GM12878 (cell line): ENCODE measurements at places on chromosomes 11 and 22. TPM values are rescaled to one million over a fixed set of nuclear protein-coding genes. Genes with fewer than 3 reads are reported as not detected.

The OR2D2 gene
- total RNA-seq: not detected in 2 replicates

The CABP4 gene
- 0.41 and 0.69 TPM in 2 replicates for total RNA-seq

The INPP5J gene
- total RNA-seq: 1.9 and 2.6 TPM in 2 replicates

- DNase-seq: no peak
- no peak overlapping the region for H3K4me3 ChIP-seq
- no peak overlapping the region for H3K27ac ChIP-seq
- H3K4me1 ChIP-seq: peaks cover 15% of the 10 kb centered on the region
- H3K36me3 ChIP-seq: no peaks in the 10 kb centered on the region
These were observed 42.2 kb downstream of the UBASH3B start for GRCh38 chr11:122697636-122698167.

DNA sequence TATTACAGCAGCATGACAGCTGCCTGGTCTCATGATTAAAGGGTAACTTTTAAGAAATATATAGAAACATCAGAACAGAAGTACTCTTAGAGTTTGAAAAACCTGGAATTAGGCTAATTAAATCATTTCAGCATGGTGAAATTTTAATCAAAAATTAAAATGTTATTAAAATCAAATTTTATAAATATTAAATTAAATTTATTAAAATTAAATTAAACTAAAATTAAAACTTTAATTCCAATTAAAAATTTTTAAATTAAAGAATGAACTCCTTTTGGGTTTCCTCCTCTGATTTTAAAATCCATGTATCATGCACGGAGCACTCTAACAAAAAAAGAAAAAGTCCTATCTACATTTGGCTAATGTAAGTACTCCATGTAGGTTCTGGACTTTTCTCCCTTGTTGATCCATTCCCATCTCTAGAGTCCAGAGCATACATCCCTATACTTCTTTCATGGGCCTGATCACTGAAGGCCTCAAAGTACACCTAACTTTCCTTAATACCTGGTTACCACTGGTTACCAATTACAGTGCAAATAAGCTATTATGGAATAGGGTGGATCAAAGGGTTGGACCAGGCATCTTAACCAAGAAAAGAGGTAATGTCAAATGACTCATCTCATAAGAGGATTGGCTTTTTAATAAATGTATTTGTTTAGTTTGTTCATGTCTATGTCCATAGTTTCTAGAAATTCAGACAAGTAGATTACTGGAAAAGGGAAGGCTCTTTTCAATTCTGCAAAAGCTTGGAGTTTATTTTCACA, 48.4 kb upstream of the MUC15 start:
- no peaks in the 10 kb centered on the region for H3K36me3 ChIP-seq
- H3K4me1 ChIP-seq: no peaks in the 10 kb centered on the region
- no peak overlapping the region for H3K4me3 ChIP-seq
- H3K27ac ChIP-seq: no peak overlapping the region
- no peaks in the 10 kb centered on the region for H3K27me3 ChIP-seq

DNA sequence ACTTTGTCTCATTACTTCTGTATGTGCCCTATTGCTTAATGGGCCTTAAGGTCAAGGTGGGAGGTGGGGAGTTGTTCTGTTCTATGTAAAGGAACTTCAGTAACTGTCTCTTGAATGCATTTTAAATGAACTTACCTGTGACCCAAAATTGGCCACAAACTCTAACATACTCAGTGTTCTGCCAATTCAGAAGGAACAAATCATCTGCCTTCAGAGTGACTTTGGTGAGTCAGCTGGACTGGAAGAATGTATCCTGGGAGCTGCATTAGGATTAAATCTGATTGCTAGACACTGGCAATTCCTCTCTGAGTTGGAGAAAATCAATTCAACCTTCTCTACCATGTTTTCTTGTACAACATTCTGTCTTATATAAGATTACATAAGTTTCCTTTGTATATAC, 1104.8 kb downstream of the DLG2 start:
- no peaks in the 10 kb centered on the region for H3K27me3 ChIP-seq
- H3K4me3 ChIP-seq: no peak overlapping the region
- H3K36me3 ChIP-seq: no peaks in the 10 kb centered on the region
- H3K4me1 ChIP-seq: no peaks in the 10 kb centered on the region
- no peak for DNase-seq
- no peak overlapping the region for H3K27ac ChIP-seq

- peaks cover 12% of the 10 kb centered on the region for H3K27me3 ChIP-seq
- no peak for DNase-seq
- H3K4me1 ChIP-seq: no peaks in the 10 kb centered on the region
- no peak overlapping the region for H3K27ac ChIP-seq
- H3K4me3 ChIP-seq: no peak overlapping the region
These were observed 895 bp downstream of the TEAD1 start for GRCh38 chr11:12674936-12675696.

GRCh38 chr11:74820763-74821162, 72.1 kb downstream of the RNF169 start:
- no peak for DNase-seq
- no peaks in the 10 kb centered on the region for H3K4me1 ChIP-seq
- no peak overlapping the region for H3K27ac ChIP-seq

DNA sequence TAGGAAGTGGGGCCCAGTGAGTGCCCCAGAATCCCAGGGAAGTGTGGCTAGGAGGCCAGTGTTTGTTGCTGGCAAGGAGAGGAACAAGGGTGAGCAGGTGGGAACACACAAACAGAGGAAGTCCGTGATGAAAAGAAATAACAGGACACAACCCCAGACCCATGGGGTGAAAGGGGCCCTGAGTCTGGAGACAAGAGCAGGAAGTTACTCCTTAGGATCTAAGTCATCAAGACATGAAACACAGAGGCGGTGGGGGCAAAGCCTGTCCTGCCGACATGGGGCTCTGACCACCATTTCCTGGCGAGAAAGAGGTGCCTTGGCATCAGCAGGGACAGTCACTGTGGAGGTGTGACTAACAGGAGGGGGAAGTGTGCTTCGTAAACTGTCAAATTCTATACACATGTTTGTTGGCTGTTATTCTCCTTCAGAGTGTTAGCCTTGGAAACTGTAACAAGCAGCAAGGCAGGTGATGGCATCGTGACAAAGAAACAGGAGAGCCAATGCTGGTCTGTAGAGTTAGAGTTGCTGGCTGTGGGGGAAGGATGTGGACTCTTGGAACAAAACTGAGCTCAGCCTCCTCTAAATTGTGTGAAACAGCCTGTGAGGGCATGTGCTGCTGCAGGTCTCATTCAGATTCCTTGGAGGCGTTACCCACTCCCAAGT, 21.7 kb downstream of the CHST1 start:
- no peak for DNase-seq
- no peak overlapping the region for H3K4me3 ChIP-seq
- H3K36me3 ChIP-seq: no peaks in the 10 kb centered on the region
- H3K4me1 ChIP-seq: no peaks in the 10 kb centered on the region

DNA sequence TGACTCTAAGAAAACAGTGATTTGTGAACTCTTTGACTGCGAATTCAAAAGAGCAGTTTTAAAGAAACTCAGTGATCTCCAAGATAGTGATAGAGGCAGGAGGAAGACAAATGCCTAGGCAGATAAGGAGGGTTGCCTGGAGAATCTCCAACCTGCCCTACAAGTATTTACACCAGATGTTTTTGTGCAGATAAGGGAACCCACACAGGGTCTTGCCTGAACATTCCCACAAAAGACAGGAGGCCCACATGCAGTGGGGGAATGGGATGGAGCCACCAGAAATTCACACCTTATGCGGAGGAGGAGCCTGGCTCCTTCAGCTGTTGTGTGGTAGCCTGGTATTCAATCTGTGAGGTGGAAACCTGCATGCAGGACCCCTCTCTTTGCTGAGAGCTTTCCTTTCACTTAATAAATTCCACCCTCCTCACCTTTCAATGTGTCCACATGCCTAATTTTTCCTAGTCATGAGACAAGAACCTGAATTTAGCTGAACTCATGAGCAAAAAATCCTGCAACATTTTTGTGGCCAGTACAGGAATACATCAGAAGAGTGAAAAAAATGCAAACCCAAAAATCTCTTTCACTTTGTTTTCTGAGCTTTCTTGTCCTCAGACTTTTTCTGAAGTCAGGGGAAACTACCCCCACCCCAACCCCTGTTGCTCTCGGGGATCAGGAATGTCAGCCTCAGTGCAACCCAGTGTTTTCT, 8.1 kb upstream of the GLYAT start:
- no peaks in the 10 kb centered on the region for H3K4me1 ChIP-seq
- H3K27me3 ChIP-seq: no peaks in the 10 kb centered on the region
- H3K4me3 ChIP-seq: no peak overlapping the region
- no peak overlapping the region for H3K27ac ChIP-seq
